HS-5 (cell line): ENCODE measurements at places on chromosomes 6 and 20.

DNA sequence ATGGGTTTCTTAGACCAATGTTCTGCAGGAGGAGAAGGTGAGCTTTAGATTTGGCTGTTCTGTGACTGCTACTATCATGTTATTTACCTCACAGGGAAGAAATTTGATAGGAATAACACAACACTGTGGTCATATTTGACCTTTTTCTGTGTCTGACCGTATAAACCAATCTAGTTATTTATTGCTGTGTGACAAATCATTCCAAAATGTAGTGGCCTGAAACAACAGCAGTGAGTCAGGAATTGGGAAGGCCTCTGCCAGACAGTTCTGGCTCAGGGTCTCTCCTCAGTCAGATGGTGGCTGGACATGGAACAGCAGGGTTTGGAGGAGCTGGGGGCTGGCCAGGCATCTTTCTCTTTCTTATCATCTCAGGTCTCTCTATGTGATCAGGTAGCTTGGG is 33.0 kb downstream of the RIPOR2 start:
- DNase-seq, result peak; percentile 73

DNA sequence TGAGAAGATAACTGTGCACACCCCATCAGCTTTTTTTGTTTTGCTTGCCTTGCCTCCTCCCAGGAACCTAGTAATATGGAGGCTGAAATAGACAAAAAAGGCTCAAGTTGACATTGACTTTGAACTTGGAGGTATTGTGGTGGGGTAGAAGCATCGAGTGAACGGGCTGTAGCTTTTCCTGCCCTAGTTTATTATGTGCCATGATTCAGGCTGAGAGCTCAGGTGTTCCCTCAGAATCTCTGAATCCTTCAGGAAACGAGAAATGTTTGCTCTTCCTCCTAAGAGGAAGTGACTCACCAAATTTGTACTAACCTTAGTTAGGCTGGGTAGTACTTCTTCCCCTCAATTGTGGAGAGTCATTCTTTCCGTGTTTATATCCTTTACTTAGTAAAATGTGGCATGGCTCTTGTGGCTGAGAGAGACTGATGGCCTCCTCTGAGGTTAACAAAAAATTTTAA is 98.8 kb downstream of the SASH1 start:
- DNase-seq, result peak; percentile 77

DNA sequence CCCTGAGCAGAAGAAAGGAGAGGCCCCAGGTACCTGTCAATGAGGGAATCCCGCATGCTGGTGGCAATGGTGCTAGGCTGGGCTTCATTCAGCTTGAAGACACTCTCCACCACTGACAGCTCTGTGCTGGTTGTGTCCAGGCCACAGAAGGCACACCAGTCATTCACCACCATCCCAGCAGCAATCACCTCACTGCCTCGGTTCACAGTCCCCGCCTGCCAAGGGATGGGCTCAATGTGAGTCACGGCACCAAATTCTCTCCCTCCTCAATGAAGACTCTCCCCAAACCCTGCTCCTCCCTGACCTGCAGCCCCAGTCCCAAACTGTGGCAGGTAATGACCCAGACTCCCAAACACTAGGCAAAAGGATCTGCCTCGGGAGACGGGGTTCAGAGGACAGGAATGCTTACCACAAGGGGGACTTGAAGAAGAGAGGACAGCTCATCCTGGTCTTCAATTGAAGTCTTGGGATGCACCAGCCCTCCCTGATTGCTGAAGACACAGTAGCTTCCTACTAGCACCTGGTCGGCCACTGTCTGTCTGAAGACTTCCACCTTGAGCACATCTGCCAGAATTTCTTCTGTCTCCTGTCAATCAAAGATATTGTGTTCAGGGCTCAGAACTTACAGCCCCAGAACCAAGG is 1.7 kb upstream of the MMP24OS start:
- no peak for DNase-seq

- no peak for DNase-seq
Measured at GRCh38 chr20:35673884-35674283, 9.2 kb upstream of the CPNE1 start.

DNA sequence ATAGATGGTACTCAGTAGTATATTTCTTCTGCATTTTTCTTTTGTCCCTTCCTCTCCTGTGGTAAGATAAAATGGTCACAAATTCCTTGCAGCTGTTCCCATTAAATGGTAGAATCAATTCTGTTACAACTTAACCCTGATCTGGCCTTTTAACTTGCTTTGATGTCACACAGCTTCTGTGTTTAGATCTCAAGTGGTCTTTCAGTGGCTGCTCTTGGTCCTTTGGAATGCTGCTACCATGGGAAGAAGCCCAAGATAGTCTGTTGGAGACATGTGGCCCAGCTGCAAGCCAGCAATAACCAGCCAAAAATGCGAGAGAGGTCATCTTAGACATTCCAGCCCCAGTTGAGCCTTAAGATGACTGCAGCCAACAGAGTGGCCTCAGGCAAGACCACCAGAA is 429.7 kb downstream of the KIF16B start:
- no peak for DNase-seq

- DNase-seq, result no peak
Measured at GRCh38 chr6:145381941-145382340, 353.4 kb downstream of the EPM2A start.

GRCh38 chr6:131281471-131282270 is 146.4 kb downstream of the AKAP7 start:
- no peak for DNase-seq

DNA sequence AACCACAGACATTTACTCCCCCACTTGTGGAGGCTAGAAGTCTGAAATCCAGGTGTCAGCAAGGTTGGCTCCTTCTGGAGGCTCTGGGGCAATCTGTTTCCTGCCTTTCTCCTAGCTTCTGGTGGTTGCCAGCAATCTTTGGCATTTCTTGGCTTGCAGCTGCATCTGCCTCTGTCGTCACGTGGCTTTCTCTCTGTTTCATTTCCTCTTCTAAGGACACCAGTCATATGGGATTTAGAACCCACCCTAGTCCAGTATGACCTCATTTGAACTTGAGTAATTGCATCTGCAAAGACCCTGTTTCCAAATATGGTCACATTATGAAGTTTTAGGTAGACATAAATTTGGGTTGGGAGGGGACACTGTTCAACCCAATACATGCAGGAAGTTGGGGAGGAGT is 56.2 kb upstream of the EPB41L1 start:
- peak; percentile 69 for DNase-seq

GRCh38 chr20:63951398-63952209 is 4.6 kb downstream of the UCKL1 start:
- DNase-seq, result no peak

GRCh38 chr6:159033160-159034049 is 11.4 kb downstream of the TAGAP start:
- no peak for DNase-seq

- no peak for DNase-seq
Measured at GRCh38 chr6:111989743-111990142, 64.2 kb upstream of the CCN6 start.

DNA sequence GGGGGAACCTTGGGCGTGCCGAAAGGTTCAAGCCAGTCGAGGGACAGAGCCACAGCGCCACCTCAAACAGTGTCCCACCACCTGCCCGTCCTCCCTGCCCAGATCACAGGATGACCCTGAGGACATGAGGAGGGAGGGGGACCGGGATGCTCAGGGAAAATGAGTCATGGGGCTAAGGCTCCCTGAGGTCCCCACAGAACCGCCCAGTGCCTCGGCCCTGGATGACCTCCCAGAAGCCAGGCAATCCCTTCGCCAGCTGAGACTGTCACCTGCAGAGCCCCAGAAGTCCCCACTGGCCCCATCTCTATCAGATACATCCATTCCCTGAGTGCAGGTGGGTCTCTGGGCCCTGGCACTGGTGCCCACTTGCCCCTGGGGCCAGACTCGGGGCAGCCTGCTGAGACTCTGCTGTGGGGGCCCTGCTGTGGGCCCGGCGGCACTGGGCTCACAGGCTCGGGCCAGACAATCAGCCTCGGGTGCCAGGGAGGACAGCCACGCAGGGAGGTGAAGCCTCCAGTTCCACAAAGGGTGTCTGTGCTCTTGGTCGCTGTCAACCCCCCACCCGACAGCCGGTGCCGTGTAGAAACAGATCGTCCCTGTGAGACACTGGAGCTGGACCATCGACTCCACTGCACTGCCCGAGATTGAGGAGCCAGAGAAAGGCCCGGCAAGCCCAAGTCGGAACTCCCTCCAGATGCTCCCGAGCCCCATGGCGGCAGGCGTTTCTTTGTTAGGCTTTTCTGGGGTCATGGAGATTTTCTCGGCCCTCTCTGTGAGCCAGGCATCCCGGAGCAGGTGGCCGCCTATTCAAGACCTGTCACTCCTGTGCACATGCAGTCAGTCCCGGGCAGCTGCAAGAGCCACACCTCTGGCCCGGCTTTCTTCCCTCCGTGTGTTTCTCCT is 26.1 kb downstream of the PXDC1 start:
- DNase-seq, result no peak
